Activated T-cell treated with anti-CD3 and anti-CD28 coated beads, Interleukin-2, amount 50 U/mL, for 48 hours (primary cell): ENCODE measurements at places on chromosomes 11 and 22.

- no peak for DNase-seq
These were observed 81.2 kb downstream of the OR5AK2 start for GRCh38 chr11:57069942-57070341.

GRCh38 chr11:130897262-130898182, 18.8 kb downstream of the SNX19 start:
- no peak for DNase-seq

DNA sequence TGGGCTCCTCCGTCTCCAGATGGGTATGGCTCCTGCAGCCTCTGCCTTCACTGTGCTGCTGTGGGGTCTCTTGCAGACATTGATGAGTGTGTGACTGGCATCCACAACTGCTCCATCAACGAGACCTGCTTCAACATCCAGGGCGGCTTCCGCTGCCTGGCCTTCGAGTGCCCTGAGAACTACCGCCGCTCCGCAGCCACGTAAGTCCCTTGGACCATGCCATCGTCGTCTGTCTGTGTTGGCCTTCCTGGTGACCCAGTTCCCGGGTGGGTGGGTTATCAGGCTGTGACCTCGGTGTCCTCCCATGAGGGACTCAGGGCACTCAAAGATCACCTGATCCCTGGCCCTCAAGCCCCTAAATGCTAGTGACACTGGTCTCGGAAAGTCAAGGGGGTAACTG, 47.7 kb downstream of the FBLN1 start:
- no peak for DNase-seq

- DNase-seq: no peak
These were observed 221.2 kb downstream of the SBF2 start for GRCh38 chr11:10072841-10073240.

DNA sequence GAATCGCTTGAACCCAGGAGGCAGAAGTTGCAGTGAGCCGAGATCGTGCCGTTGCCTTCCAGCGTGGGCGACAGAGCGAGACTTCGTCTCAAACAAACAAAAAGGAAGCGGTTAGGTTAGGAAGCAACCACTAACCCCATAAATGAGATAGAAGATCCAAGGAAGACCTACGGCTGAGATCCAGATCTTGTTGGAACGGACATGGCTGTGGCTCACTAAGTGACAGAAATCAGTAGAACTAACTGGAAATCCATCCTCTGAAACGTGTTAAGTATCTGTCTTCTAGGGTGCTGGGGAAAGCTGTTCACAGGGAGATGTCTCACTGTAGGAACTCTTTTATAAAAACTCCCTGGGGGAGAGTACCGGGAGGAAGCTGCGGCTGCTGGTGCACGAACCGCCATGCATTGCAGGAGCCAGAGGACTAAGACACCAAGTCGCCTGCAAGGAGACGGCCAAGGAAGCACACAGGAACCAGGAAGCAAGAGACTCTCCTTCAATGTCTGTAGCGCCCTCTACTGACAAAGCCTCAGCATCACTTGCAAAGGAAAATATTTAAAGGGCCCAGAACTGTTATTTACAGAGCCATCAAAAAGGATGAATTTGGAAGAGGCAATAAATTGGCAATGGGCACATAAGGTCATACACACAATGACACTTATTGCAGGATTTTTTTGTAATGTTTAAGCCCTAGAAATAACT, 16.9 kb upstream of the SPTY2D1 start:
- DNase-seq: peak; percentile 49

- peak; percentile 53 for DNase-seq
These were observed 395.7 kb downstream of the MN1 start for GRCh38 chr22:27405672-27406388.

DNA sequence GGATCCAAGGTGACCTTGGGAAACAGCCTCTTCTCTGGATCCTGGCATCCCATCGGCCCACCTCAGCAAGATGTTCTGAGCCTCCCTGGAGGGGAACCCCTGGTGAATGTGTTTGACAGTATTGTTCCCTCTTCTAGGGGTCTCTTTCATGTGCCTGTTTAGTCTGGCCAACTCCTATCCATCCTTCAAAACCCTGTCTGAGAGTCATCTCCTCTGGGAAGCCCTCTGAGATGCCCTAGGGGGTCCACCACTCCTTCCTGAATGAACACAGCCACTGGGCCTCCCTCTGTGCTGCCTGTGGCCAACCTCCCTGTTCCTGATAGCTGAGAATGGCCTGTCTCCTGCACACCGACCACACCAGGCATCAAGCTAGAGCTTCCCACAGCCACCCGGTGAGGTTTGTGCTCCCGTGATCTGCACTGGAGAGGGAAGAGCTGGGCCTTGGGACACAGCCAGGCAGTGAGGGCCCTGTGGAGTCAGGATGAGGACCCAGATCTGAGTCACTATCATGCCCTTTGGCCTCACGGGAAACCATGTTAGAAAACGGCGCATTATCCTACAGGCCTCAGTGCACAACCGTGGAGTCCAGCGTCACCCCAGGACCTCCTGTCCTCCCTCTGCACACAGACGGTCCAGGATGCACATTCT, 8.8 kb downstream of the WNT7B start:
- no peak for DNase-seq

DNA sequence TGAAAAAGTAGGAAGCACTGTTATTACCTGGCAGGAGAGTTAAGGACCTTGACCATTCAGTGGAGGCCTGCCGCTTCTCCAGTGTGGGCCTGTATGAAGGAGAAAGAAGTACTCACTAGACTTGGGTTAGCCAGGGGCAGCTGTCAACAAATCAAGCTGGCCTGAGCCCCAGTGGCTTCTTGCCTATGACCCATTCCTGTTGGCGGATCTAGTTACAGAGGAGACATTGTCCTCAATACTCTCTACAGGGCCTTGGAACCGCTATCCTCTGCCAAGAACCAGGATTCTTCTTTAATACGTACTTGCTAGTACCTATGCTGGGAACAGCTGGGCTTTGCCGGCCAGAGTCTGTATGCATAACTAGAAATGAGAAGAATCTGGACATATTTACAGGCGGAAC, 68.1 kb downstream of the ALX4 start:
- no peak for DNase-seq

GRCh38 chr11:46480166-46480726, 88.7 kb upstream of the CHRM4 start:
- DNase-seq: no peak

DNA sequence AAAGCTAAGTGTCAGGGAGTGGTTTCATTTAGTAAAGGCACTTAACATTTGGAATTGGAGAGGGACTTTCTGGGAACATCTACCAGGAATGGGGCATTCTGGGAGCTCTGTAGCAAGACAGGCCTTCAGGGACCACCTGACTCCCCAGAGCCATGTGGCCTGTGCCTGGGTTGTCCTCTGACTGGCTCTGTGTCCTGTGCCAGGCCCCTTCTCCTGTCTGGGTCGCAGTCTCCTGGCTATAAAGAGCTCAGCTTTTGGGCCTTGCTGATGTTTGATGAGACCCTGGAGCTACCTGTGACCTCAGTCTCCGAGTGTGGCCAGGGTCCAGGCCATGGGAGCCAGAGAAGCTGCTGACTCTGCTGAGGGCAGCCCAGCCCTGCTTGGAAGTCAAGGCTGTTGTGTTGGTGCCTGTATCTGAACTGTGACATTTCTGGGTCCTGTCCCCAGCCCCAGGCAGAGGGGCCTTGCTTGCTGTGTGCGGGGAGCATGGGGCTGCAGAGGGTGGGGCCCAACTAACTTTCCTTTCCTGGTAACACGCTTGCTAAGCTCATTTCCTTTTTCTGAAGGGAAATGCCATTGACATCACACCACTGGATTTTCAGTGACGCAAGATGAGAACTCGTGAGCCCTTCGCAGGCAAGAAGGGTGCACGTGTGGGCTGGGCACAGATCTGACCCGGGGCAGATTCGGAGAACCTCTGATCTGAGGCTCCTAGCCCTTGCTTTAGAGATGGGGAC, 41.3 kb downstream of the LRRC32 start:
- peak; percentile 49 for DNase-seq

DNA sequence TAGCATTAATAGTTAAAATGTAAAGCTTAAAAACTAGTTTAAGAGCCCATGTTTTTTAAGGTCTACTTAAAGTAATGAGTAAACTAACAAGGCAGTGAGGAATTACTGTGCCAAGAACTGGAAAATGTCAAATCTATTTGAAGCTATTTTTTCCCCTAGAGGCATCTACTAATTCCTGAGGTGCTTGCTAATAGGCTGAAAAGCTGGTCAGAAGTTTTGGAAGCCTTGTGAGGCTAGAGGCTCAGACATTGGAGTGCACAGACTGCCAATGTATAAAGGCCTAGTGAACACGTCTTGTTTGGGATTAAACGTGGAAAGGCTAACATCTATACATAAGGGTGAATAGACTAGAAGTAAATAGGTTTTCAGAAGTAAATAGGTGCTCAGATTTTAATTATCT, 136.5 kb upstream of the C11orf87 start:
- no peak for DNase-seq

GRCh38 chr22:24115247-24116207, 65.8 kb upstream of the SUSD2 start:
- DNase-seq: no peak

DNA sequence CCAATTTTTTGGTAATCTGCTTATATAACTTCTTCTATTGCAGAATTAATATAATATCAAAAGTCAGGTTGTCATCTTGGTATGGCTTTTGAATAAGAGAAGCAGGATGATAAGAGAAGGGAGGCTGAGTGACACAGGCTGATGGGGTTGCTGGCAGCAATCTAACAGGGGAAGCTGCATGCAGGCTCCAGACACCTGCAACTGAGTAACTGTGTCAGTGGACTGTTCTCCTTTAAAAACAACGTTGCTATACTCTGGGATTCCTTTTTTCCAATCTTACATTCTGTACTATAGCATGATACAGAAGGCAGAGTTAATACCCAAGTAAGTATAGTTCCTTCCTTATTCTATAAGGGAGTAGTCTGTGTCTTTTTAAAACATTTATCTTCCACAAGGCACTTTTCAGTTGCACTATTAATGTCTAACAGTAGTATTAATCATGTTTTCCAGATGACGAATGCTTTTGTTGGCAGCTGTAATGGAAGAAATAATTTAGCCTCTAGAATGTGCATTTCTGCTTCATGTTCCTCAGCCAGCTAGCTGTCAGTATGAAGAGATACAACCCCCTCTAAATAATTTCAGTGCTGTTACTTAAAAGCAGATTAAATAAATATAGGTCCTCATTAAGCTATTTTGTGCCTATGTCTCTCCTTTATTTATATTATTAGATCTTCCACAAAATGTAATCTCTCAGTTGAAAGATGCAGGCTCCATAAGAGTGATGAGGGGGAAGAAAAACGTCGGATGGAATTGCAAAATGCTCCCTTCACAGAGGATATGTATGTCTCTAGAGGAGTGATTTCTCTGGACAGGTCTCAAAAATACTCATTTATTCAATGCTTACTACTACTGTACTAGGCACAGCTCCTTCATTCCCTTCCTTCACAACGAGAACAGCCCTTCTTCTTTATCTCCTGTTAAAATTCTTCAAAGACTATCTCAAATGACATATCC, 50.8 kb downstream of the ATG16L2 start:
- no peak for DNase-seq
